ENCODE measurements at places on chromosomes 2 and 18.

- no peak for DNase-seq
Observed at GRCh38 chr18:61939046-61939674, 46.4 kb upstream of the RNF152 start.

DNA sequence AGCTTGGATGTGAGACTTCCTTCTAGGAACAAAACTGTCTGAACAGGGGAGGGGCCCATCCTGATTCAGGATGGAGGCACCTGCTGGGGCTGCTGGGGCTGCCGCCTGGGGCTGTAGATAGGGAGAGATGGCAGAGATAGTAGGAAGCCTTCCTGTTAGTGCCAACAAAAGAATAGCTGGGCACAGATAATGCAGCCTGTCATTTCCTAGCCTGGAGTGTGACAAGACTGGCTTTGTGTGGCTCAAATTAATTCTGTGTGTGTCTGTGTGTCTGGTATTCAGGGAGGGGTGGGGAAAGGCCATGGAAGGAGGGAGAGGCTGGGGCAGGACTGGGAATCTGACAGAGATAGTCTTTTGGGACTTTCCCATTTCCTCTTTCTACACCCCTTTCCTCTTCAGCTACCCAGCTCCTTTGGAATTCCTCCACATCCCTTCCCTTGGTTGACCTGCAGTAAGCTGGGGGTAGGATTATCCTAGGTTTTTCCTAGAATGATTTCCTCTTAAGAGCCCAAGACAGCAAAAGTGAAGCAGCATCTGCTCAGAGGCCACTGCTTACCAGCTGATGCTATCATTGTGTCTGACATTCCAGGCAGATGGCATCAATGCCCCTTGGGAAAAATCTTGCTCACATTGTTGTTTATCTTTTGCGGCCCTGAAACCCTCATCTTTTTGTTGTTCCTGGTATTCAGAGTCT lies 144.9 kb upstream of the LHCGR start:
- no peak for DNase-seq

DNA sequence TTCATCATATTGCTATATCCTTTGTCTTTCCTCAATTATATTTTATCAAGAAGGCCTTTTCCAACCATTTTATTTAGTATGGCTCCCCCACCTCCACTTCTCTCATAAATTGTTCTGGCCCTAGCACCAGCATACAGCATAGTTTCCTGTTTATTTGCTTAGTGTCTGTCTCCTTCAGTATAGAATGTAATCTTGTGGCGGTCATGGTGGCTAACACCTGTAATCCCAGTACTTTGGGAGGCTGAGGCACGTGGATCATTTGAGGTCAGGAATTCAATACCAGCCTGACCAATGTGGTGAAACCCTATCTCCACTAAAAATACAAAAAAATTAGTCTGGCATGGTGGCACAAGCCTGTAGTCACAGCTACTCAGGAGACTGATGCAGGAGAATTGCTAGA lies 39.6 kb upstream of the CLASP1 start:
- DNase-seq = no peak

DNA sequence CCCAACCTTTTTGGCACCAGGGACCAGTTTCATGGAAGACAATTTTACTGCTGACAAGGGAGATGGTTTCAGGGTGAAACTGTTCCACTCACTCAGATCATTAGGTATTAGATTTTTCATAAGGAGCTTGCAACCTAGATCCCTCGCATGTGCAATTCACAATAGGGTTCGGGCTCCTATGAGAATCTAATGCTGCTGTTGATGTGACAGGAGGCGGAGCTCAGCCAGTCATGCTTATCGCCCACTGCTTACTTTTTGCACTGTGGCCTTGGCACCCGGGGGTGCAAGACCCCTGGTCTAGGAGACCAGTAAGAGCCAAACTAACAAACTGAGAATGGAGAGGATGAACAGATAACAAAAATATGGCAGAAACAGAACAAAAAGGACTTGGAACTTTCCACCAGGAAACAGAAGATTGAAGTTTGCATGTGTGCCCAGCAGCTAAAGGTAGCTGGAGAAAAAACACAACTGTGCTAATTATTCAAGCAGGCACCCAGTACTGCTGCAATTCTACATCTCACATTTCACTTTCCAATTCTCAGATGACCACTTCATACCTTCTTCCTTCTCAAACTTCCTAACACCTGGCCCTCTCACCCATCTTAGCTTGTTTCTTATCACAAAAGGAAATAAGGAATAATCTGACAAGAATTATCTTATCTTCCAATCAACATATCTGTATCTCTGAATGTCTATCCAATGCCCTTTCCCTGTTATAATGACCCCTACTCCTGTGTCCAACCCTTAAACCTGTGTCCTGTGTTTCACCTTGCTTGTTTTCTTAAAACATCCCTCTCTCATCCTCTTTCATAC lies 24.8 kb downstream of the SP3 start:
- DNase-seq = no peak

- DNase-seq = no peak
Observed at GRCh38 chr2:35447215-35447614, 908.4 kb upstream of the CRIM1 start.

DNA sequence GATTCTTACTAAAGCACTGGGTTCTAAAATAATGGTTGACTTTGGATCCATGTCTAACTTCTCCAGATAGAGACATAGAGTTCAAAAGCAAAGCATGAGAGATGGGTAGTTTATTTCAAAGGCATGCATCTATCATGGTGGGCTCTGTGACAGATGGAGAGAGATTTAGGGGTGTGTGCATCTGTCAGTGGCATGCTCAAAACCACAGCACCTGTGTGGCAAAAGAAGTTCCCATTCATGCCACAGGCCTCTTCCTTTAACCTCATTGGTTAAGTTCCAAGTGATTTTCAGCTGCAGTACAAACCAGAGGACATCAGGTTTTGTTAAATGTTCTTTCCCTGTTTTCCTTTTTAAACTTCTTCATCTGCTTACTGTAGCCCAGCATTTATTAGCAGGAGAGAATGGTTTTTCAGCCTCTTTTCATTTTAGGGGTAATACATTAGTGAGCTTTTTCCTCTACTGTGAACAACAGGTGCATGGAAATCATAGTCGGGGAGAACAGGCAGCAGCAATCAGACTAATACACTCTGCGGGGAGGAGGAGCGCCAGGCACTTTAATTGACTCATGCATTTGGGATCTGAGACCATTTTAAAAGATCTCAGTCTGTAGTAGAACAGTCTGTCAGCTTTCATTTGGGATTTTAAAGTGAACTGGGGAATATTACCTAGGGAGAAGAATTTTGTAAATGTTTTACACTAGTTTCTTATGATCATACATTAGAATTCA lies 52.4 kb upstream of the UPP2 start:
- no peak for DNase-seq

DNA sequence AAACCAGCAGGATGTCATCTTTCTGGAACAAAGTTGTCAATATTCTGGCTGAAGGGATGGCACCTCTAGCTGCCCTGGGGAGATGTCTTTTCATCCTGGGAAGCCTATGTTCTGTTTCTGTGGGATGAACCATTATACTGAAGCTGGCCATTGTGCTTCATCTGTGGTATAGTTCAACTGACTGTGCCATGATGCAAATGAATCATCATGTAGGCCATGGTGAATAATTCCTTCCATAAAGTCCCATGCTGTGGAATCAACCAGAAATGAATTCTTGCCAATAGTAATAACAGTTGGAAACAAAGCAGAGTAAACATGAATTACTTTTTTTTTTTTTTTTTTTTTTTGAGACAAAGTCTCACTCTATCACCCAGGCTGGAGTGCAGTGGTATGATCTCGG lies 64.1 kb upstream of the CNGA3 start:
- DNase-seq = no peak

DNA sequence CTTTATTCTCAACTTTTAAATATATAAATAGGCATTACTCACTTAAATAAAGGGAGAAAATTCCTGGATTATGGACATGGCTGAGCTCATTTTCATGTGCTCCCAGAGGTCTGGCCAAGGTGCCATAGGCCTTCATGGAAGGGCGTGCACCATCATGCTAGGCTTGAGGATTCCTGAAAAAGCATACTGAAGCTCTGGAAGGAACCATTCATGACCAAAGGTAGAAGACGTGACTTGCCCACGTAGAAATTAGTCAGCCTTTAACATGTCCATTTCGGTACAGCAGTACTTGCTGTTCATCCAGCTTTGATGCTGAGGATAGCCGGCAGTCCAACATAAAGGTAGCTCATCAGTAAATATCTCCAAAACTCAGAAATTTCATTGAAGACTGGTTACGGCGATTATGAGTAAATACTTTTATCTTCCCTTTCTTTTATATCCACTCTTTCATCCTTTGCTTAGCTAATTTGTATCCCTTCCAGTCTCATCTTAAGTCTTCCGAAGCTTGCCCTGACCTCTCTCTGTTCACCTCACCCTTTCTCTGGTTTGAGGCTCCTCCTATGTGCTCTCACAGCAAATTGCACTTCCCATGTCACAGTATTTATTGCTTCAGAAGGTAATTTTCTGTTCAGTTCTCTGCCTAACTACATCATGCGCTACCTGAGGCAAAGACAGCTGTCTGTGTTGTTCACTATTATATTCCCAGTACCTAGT lies 32.3 kb upstream of the ASNSD1 start:
- DNase-seq = no peak

DNA sequence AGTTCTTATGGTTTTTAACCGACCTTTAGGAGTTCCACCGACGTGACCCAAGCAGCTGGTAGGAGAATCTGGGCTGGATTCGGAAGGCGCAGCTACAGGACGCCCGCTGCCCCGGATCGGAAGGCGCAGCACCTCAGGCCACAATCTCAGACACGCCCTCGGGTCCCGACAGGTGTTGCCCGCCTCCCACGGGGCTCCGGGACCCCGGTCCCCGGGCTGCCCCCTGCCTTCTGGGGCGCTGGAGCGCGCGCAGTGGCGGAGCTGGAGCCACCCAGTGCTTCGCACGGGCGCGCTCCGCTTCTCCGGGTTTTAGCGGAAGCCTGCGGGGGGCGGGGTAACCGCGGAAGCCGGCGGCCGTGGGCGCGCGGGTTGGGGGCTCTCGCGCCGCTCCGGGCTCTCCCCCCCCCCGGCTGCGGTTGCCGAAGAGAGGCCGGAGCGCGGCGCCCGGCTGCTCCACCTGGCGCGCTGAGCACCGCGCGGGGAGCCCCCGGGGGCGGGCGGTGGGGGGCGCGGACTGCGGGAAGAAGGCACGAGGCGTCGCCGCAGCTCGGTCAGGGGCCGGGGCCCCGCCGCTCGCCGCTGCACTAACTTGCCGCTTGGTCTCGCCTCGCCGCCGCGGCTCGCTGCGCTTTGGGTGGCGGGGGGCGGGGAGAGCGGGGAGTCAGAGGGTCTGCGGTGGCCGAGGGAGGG lies 718.8 kb downstream of the DPP10 start:
- DNase-seq = no peak

DNA sequence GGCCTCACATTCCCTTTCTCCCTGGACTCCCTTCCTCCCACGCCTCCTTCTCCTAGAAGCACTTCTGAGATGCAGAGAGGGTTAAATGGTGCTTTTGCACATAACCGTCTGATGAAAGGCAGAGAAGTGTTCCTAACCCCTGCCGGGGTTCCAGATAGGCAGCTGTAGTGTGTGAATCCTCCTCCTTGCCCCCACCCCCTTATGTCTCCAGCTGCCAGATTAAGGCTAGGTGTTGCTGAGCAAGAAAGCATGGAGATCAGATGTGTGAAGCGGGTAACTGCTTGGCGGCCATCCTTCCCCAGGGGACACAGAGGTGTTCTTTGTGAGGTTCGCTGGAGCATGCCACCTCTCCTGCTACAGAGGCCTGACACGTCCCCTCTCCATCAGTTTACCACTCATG lies 88.3 kb downstream of the NRP2 start:
- no peak for DNase-seq

DNA sequence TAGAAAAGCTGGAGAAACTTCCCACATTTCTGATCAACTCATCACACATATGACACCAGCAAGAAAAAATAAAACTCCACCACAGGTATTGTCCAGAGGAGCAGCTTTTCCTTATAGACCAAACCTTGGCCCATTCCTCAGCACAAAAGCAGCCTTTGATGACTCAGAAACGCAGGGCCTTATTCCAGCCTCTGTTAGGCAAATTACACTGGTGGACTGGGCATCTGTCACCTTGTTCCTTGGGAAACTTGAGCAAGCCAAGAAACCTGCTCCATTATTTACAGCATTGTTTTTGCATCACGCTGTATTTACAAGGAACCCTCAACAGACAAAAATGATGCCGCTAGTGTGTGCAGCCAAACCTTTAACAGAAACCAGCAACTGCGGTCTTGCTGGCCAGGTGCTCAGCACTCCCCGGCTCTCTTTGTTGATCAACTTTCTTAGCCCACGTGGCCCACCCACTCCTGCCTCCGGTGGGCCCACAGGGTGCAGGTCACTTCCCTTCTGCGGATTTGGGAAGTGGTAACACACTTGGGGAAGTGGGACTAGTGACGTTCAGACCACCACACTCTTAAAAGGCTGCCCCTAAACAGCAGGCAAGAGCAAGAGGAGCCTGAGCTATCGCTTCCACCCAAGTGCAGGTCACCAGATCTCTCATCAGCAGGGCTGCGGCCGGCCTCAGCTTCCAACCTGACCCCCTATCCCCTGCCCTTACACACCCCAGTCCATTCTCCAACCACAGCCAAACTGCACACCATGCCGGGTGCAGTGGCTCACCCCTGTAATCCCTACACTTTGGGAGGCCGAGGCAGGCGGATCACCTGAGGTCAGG lies 1.5 kb downstream of the AP1S3 start:
- no peak for DNase-seq

- DNase-seq = no peak
Observed at GRCh38 chr2:71277536-71278103, 50.7 kb upstream of the PAIP2B start.

GRCh38 chr2:26780203-26780760 lies 5.6 kb upstream of the CENPA start:
- DNase-seq = no peak

DNA sequence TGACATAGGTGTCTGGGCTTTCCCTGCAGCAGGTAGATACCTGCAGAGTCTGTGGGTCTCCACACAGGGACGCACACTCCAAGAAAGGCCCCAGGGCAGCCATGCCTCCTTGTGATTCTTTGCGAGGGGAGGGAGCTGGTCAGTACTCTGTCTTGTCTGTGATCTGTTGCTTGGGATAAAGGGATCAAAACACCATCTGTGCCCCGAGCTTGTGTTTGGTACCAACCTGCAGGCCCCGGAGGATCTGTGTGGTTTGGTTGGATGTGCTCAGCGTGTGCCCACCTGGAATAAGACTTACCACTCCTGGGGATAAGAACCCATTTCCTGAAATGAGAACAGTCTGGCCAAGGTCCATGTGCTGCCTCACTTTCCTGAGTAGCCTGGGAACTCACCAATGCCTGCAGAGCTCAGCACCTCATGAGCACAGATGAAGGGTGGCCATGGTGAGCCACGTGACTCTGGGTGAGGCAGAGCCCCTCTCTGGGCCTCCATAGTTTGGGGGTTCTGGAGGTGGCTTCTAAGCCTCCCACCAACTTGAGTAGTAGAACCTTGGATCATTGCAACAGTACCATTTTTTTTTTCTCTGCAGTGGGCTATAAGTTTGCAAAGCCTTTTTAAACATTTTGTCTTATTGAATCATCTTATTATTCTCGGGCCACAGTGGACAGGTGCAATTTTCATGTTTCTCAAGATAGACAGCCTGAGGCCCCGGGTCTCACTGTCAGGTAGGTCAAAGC lies 134.8 kb downstream of the DDX1 start:
- DNase-seq = no peak

DNA sequence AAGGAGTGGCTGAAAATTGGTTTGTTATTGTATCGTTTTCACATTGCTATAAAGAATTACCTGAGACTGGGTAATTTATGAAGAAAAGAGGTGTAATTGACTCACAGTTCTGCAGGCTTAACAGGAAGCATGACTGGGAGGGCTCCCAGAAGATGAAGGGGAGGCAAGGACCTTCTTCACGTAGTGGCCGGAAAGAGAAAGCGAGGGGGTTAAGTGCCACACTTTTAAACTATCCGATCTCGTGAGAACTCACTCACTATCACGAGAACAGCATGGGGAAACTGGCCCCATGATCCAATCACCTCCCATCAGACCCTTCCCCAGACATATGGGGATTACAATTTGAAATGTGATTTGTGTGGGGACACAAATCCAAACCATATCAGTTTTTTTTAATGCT lies 81.6 kb downstream of the FBXO15 start:
- DNase-seq = no peak

All from pulmonary artery endothelial cell (primary cell).